ENCODE measurements at places on chromosomes 5 and 9. TPM values are rescaled to one million over a fixed set of nuclear protein-coding genes. Genes with fewer than 3 reads are reported as not detected.

Gene LMAN2
- 75.6 TPM for total RNA-seq

Gene KCNMB1
- 0.29 TPM for total RNA-seq

Gene EIF4E1B
- not detected for total RNA-seq

Gene PCDHB11
- total RNA-seq = 10.6 TPM

Gene WDR5
- 45.9 TPM for total RNA-seq

Gene SLC34A3
- total RNA-seq = not detected

- DNase-seq = no peak
Measured at GRCh38 chr9:78692871-78693270, 395.9 kb downstream of the PSAT1 start.

- peak; percentile 23 for DNase-seq
Measured at GRCh38 chr9:5869315-5870019, 21.2 kb upstream of the MLANA start.

DNA sequence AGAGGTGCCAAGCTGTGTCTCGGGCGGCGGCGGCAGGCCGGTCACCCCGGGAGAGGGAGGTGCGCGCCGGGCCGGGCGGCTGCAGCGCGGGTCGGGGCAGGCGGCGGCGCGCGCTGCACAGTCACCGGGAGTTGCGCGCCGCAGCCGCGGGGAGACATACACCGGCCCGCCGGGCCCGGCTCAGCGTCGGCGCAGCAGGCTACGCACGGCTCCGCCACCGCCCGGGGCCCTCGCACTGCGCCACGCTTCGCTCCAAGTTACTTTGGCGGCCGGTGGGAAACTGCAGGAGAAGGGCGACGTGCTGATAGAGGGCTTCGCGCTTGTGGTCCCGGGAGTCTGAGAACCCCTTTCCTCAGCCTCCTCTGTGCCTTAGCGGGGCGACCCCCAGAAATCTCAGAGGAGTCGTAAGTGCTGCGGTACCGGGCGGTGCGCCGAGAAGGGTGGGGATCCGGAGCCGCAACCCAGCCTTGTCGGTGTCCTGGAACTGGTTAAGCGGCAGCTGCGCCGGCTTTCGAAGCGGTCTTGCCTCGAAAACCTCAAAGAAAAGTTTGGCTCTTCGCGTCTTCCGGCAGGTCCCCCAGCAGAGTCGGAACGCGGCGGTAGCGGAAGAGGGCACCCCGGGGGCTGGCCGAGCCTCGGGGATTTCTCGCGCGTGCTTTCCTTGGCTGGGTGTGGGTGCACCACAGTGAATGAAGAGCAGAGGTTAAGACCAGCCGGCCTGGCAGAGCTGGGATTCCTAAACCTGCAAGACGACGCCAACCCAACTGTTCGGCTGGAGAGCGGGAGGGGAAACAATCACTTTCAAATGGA is at the start of gene EFNA5:
TSS of gene EFNA5 (minus strand) at position 6 of the 810 bp plus-strand sequence.
- DNase-seq = peak; percentile 50

DNA sequence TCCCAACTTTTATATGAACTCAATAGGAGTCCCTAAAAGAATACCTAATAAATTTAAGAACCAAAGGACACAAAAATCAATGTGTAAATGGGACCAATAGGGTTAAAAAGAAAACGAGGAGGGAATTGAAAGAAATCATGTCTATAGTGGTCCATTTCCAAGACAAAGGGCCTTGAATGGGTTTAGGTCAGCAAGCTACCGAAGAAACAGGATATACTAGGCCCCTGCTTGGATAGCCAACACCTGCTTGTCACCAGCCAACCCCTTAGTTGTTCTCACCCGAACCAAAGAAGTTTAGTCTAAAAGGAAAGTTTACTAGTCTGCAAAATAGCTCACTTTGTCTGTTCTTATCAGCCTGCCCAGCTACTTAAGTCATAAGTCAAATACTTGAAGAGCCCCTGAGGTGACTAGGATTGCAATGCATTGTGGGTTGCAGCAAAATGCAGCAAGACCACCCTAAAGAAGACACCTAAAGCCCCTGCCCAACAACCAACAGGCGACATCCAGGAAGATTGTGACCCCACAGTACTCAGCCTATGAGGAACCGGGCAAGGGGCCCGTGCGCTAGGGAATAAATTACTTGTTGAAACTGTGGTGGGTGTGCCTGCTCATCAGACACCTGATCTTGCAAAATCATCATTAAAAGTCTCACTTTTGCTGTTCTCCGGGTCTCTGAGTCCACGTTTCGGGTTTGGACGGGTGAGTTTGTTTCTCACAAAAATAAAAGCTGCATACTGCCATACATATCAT is 183.9 kb upstream of the PPP1R26 start:
- no peak for DNase-seq

DNA sequence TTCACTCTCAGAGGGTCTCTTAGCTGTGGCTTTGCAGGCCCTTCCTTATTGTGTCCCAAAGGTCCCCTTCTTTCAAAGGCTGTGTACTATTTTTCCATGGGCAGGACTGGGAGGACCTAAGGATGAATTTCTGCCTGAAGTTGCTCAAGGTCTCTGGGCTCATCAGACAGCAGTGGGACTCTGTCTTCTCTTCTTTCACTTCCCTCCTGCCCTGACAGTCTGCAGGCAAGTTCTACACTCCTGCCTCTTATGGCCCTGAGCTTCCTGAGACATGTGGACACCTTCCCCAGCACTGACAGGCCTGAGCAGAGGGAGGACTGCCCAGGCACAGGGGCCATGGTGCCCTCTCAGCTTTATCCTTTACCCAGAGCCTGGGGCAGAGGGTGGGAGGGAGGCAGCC is 14.8 kb downstream of the ENHO start:
- DNase-seq = no peak

DNA sequence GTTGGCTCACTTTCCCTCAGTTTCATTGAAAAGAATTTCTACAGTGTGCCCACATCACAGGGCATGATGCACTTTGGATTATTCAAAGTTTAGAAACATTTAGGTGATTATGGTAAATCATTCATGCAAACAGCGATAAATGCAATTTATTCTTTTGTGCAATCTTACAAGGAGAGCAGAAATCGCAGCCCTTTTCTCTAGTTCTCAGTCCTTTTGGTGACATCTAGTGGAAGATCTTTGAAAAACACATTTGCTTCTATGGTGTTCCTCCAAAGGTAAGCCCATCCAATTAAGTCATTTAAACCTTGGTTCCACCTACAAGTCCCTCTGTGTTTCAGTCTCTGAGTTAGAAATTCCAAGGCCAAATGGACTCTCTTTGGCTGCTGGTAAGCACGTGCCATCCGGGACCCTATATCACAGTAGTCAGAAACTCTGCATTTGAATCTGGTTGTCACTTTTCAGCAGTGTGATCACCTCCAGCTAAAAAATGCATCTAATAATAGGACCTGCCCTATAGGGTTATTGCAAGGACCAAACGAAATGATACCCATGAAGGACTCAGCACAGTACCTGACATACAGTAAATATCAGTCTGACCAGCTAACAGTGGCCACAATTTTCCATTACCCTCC is 66.4 kb downstream of the MACROH2A1 start:
- no peak for DNase-seq

- DNase-seq = no peak
Measured at GRCh38 chr9:80144856-80145255, 573.1 kb downstream of the TLE4 start.

DNA sequence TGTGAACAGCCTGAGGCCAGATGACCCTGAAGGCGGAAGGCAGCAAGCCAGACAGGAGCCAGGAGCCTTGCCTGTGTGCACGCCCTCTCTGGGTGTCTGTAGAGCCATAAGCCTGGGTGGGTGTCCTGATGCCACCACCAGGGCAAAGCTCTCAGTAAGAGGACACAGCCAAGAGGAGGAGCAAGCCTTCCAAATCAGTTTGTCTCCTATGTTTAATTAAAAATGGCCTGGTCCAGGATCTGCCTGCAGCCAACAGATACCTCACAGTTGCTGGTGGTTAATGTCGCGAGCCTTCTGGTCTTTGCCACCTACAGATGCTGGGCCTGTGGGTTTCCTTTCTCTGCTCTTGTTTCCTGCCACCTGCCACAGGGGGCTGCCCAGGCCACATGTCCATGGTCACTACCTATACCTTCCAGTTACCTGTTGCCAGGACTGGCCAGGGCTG is 56.9 kb downstream of the SYK start:
- DNase-seq = no peak

GRCh38 chr5:137600721-137601360 is 101.7 kb upstream of the SPOCK1 start:
- DNase-seq = no peak

Measured in glutamatergic neuron (in vitro differentiated cells).